ENCODE measurements at places on chromosomes 11 and 22. TPM values are rescaled to one million over a fixed set of nuclear protein-coding genes. Genes with fewer than 3 reads are reported as not detected.

Gene HEPN1
- total RNA-seq: not detected

Gene ME3
- 18.9 TPM for total RNA-seq

Gene OR4D5
- total RNA-seq: not detected

Gene TRIM34
- not detected for total RNA-seq

Gene NTM
- total RNA-seq: 13.2 TPM

GRCh38 chr11:15841931-15842740, 514.2 kb downstream of the SOX6 start:
- DNase-seq: no peak
- H3K4me1 ChIP-seq: peaks cover 47% of the 10 kb centered on the region
- peak overlapping the region; percentile 25 for H3K27ac ChIP-seq

DNA sequence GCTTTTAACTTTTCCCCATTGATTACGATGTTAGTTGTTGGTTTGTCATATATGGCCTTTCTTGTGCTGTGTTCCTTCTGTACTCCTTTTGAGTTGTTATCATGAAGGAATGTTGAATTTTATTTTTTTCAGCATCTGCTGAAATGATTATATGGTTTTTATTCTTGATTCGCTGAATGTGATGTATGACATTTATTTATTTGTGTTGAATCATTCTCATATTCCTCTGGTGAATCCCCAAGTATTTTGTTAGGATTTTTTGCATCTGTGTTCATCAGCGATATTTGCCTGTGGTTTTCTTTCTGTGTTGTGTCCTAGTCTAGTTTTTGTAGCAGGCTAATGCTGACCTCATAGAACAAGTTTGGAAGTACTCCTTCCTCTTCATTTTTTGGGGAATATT, 78.2 kb downstream of the GGT1 start:
- H3K4me3 ChIP-seq: no peak overlapping the region
- no peaks in the 10 kb centered on the region for H3K4me1 ChIP-seq
- no peak overlapping the region for H3K27ac ChIP-seq

DNA sequence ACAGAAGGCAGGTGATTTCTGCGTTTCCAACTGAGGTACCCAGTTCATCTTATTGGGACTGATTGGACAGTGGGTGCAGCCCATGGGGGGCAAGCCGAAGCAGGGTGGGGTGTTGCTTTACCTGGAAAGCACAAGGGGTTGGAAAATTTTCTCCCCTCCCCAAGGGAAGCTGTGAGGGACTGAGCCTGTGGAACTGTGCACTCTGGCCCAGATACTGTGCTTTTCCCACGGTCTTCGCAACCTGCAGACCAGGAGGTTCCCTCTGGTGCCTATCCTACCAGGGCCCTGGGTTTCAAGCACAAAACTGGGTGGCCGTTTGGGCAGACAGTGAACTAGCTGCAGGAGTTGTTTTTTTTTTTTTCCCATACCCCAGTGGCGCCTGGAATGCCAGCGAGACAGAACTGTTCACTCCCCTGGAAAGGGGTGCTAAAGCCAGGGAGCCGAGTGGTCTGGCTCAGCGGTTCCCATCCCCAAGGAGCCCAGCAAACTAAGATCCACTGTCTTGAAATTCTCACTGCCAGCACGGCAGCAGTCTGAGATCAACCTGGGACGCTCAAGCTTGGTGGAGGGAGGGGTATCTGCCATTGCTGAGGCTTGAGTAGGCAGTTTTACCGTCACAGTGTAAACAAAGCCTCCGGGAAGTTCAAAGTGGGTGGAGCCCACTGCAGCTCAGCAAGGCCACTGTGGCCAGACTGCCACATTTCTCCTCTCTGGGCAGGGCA, 97.2 kb downstream of the JRKL start:
- H3K27me3 ChIP-seq: no peaks in the 10 kb centered on the region
- peaks cover 4% of the 10 kb centered on the region for H3K4me1 ChIP-seq
- no peak overlapping the region for H3K27ac ChIP-seq

GRCh38 chr11:111302298-111302697, 4.0 kb downstream of the POU2AF3 start:
- DNase-seq: no peak
- no peaks in the 10 kb centered on the region for H3K36me3 ChIP-seq
- H3K4me1 ChIP-seq: no peaks in the 10 kb centered on the region

- peaks cover 24% of the 10 kb centered on the region for H3K4me1 ChIP-seq
- H3K36me3 ChIP-seq: no peaks in the 10 kb centered on the region
- no peak overlapping the region for H3K4me3 ChIP-seq
- no peak for DNase-seq
These were observed 23.1 kb upstream of the GNB1L start for GRCh38 chr22:19877626-19878339.

DNA sequence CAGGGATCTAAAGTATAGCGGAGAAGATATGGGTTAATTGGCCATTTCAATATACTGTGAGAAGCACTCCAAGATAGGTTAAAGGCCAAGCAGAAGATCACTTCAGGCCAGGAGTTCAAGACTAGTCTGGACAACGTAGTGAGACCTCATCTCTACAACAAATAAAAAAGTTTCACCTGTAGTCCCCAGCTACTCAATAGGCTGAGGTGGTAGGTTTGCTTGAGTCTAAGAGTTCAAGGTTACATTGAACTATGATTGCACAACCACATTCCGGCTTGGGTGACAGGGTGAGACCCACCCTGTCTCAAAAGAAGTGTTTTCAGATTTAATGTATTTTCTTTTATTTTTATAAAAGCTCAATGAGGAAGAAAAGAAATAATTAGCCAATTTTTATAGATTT, 25.4 kb downstream of the PATL1 start:
- no peak for DNase-seq
- H3K4me1 ChIP-seq: no peaks in the 10 kb centered on the region
- H3K27ac ChIP-seq: no peak overlapping the region

- no peaks in the 10 kb centered on the region for H3K27me3 ChIP-seq
- no peak overlapping the region for H3K4me3 ChIP-seq
- H3K4me1 ChIP-seq: peaks cover 4% of the 10 kb centered on the region
- no peak for DNase-seq
- H3K27ac ChIP-seq: no peak overlapping the region
- H3K36me3 ChIP-seq: no peaks in the 10 kb centered on the region
These were observed 14.5 kb upstream of the CYP2R1 start for GRCh38 chr11:14906578-14906977.

DNA sequence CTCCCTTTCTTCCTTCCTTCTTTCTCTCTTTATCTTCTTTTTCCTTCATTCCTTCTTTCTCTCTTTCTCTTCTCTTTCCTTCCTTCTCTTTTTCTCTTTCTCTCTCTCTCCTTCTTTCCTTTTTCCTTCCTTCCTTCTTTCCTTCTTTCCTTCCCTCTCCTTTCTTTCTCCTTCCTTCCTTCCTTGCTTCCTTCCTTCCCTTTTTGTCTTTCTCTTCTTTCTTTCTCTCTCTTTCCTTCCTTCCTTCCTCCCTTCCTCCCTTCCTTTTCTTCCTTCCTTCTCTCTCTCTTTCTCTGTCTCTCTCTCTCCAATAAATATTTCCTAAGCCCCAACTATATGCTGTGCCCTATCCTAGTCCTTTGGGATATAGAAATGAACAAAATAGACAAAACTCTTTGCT, 60.5 kb downstream of the CACNG2 start:
- no peak for DNase-seq
- H3K4me1 ChIP-seq: no peaks in the 10 kb centered on the region
- no peak overlapping the region for H3K27ac ChIP-seq
- peaks cover 91% of the 10 kb centered on the region for H3K27me3 ChIP-seq
- H3K4me3 ChIP-seq: no peak overlapping the region

DNA sequence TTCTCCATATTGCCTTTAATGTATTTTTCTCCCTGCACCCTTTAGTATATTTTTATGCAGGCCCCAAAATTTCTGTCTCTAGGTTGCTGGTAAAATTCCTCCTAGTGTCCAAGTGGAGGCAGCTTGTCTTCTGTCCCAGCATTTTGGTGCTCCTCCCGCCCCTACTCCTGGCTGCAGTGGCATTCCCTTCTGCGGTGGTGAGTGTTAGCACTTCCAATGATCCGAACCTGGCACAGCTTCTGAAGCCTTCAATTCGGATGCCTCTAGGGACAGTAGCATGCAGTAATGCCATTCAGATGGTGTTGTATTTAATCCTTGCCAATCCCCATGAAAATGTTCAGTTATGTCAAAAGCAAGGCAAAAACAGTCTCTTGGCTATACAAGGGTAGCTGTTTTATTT, 5.9 kb downstream of the YWHAH start:
- DNase-seq: no peak
- H3K4me3 ChIP-seq: peak overlapping the region; percentile 56
- no peak overlapping the region for H3K27ac ChIP-seq
- peaks cover 36% of the 10 kb centered on the region for H3K4me1 ChIP-seq

DNA sequence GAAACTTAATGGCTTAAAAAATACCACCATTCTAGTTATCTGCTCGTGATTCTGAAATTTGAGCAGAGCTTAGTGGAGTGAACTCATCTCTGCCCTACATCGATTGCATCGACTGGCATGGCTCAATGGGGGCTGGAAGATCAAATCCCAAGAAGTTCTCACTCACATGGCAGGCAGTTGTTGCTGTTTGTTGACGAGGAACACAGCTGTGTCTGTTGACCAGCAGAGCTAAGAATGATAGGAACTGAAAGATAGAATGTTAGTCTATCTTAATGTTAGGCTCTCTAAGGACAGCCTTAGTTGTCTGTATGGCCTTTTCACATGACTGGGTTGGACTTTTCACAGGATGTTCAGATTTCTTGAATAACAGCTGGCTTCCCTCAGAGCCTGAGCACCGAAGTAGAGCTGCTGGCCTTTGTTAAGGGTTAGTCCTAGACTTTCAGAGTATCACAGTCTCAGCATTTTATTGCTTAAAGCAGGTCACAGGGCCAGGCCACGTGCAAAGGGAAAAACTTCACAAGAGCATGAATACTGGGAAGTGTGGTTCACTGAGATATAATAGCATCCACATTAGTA, 31.6 kb upstream of the IZUMO1R start:
- H3K27ac ChIP-seq: no peak overlapping the region
- no peak overlapping the region for H3K4me3 ChIP-seq
- H3K4me1 ChIP-seq: no peaks in the 10 kb centered on the region
- no peak for DNase-seq
- H3K27me3 ChIP-seq: peaks cover 5% of the 10 kb centered on the region

GRCh38 chr11:107252429-107253161, 205.0 kb downstream of the CWF19L2 start:
- no peaks in the 10 kb centered on the region for H3K27me3 ChIP-seq
- no peaks in the 10 kb centered on the region for H3K4me1 ChIP-seq
- H3K27ac ChIP-seq: no peak overlapping the region
- H3K4me3 ChIP-seq: no peak overlapping the region
- DNase-seq: no peak

- H3K4me3 ChIP-seq: no peak overlapping the region
- no peak overlapping the region for H3K27ac ChIP-seq
- no peaks in the 10 kb centered on the region for H3K36me3 ChIP-seq
- no peak for DNase-seq
- H3K4me1 ChIP-seq: no peaks in the 10 kb centered on the region
These were observed 3.3 kb upstream of the DDI1 start for GRCh38 chr11:104033134-104033533.

DNA sequence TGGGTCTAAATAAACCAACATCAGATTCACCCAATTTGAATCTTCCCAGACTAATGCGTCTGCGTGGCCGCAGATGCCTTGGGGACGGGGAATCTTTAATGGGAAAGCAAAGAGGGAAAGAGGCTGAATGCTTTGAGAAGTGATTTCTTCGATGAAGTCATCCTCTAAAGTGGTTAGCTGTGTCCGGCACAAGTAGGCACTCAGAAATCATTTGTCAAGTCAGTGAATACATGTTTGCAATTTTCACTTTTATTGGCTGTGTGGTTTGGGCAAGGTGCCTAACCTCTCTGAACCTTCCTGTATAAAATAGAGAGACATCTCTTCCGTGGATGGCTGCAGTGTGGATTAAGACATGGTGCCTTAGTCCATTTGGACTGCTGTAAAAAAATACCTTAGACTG, 19.7 kb upstream of the IFT27 start:
- no peak overlapping the region for H3K27ac ChIP-seq
- H3K36me3 ChIP-seq: no peaks in the 10 kb centered on the region
- H3K4me3 ChIP-seq: no peak overlapping the region

DNA sequence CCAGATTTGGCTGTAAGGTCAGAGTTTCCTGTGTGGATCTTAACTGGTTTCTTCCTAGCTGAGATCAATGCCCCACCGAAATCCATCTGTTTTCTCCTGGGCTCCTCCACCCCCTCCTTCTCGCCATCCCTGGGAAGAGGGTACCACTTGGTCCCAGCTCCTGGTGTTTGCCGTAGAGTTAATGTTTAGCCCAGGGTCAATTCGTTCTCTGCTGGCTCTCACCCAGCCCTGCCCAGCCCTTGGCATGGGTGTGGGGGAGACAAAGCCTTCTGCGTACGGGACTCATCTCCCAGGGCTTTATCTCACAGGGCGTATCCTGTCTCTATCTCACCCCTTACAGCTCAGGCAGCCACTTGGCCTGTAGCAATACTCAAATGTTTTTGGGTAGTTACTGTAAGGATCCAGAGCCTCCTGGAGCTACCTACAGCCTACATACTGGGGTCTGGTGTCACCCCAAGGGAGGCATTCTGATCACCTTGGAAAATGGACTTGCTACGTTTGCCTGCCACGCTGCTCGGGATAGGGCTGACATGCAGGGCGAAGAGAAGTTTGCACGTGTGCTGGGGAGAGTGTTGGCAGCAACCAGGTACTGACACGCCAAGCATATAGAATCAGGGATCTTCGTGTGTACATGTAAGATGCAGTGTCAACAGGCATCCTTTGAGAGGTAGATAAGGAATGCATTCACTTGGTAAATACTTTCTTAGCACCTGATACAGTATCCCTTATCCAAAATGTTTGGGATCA, 66.1 kb downstream of the SCN3B start:
- no peak for DNase-seq
- H3K36me3 ChIP-seq: no peaks in the 10 kb centered on the region
- peaks cover 14% of the 10 kb centered on the region for H3K4me1 ChIP-seq

- H3K36me3 ChIP-seq: no peaks in the 10 kb centered on the region
- no peak overlapping the region for H3K27ac ChIP-seq
- no peak overlapping the region for H3K4me3 ChIP-seq
- DNase-seq: no peak
- peaks cover 41% of the 10 kb centered on the region for H3K4me1 ChIP-seq
- peaks cover 4% of the 10 kb centered on the region for H3K27me3 ChIP-seq
These were observed 165.7 kb downstream of the INSC start for GRCh38 chr11:15280393-15280792.

DNA sequence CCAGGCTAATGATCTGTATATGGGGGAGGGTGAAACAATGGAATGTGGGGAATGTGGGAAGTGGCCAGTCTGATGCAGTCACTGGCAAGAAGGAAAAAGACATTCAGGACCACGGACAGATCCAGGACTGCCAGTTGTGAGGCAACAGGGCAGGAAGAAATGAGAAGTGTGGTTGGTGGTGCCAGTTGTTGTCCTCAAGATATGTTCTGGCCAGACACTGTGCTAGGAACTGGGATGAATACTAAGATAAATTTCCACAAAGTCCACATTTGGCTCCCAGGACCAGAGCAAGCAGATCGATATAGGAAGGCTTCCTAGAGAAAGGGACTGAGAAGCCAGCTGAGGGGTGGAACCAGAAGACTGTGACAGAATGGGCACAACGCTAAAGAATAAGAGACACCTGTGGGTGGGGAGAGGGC, 6.8 kb upstream of the TPBGL start:
- no peaks in the 10 kb centered on the region for H3K4me1 ChIP-seq
- H3K27ac ChIP-seq: no peak overlapping the region
- no peaks in the 10 kb centered on the region for H3K36me3 ChIP-seq
- H3K27me3 ChIP-seq: peaks cover 39% of the 10 kb centered on the region

GRCh38 chr11:75154646-75155569, 4.0 kb downstream of the SLCO2B1 start:
- DNase-seq: no peak
- no peaks in the 10 kb centered on the region for H3K36me3 ChIP-seq
- H3K4me1 ChIP-seq: peaks cover 6% of the 10 kb centered on the region
- H3K4me3 ChIP-seq: no peak overlapping the region
- H3K27ac ChIP-seq: peak overlapping the region; percentile 62

Data from neural crest cell (in vitro differentiated cells).